ENCODE measurements at places on chromosomes 5 and 9.

DNA sequence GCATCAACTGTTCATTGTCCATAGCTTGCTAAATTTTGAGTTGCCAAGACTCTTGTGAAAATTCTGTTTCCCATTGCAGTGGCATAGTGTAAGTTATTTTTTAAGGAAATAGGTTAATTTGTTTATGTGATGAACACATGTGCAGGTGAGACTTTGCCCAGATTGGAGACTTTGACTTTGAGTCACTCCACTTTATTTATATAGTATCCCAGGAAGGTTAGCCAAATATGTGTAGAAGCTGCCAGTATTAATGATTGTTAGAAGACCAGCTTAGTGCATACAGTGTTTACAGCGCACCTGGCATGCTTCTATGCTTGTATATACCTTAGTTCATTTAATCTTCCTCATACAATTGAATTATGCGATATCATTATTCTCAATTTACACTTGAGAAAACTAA lies 51.0 kb downstream of the MTAP start:
- DNase-seq, result no peak

DNA sequence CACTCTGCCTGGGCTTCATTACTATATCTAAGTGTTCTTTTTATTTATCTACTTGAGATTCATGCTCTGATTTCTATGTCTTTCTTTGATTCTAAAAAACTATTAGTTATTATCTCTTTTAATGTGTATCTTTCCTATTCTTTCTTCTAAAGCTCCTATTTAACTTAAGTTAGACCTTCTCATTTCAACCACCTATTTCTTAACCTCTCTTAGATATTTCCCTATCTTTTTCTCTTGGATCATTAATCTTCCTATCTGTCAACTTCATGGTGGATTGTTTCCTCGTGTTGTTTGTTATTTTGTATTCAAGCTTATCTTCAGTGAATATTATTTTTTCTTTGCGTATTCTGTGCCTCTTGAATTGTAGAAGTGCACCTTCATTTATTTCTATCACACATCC lies 202.1 kb downstream of the ADAMTS6 start:
- DNase-seq, result no peak

- no peak for DNase-seq
Observed at GRCh38 chr9:88775559-88775958, 215.7 kb upstream of the S1PR3 start.

DNA sequence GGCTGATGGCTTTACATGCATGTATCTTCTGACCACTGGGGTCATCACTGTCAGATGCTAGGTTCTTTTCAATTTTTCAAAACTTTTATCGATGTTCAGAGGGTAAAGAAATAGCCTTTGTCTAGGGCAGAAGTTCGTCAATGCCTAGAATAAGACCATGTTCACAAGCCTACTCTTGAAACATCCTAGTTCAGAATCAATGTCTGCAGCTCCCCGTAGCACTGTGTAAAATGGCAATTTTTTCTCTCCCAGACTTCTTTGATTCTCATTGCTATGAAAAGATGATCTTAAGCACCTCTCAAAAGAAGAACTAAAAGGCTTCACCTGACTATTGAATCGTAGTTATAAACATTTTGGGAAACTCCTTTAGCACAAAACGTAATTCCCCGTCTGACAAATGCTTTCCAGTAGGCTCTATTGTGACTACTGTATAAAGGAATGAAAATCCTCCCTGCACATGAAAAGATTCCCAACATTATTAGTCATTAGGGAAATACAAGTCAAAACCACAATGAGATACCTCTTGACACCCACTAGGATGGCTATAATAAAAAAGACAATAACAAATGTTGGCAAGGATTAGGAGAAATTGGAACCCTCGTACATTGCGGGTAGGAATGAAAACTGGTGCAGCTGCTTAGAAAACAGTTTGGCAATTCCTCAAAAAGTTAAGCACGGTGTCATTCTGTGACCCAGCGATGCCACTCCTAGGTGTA lies 263.5 kb downstream of the ARHGAP26 start:
- DNase-seq, result no peak

- no peak for DNase-seq
Observed at GRCh38 chr9:5140151-5140550, 45.3 kb downstream of the INSL6 start.

Data from NCI-H1105 (cell line).